HS-27A (cell line): ENCODE measurements at places on chromosomes 2 and 18.

DNA sequence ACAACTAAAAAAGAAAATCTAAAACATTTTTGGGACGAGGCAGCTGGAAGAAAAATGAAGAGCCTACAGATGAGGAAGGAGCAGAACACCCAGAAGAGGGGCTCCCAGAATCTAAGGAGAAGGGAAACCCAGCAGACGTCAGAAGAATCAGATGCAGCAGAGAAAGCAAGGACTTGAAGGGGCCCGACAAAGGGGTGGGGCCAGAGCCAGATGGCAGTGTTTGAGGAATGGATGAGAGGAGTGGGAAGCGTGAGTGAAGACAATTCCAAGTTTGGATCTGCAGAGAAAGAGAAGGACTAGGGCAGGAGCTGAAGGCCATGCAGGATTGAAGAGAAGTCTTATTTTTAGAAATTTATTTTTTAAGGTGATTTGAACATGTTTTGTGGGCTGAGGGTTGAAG is 19.3 kb downstream of the PTMA start:
- DNase-seq, result no peak

DNA sequence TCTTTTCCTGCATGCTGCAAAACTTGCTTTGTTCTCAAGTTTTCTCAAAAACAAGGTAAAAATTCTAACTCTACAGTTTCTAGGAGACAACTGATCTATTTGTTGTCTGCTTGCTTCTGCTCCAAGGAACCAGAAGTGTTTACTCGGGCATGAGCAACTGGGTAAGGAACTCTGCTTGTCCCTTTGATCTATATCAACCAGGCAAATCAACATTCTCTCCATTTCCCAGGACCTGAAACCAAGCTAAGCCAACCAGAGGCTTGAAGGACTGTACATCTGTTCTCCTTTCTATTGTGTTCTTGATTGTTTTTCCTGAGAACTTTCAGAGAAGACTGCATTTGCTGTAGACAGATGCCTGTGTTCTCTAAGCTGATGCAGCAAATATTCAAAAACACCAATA is 335.0 kb upstream of the KCNH7 start:
- no peak for DNase-seq

GRCh38 chr2:222677981-222678380 is 6.5 kb downstream of the MOGAT1 start:
- no peak for DNase-seq

DNA sequence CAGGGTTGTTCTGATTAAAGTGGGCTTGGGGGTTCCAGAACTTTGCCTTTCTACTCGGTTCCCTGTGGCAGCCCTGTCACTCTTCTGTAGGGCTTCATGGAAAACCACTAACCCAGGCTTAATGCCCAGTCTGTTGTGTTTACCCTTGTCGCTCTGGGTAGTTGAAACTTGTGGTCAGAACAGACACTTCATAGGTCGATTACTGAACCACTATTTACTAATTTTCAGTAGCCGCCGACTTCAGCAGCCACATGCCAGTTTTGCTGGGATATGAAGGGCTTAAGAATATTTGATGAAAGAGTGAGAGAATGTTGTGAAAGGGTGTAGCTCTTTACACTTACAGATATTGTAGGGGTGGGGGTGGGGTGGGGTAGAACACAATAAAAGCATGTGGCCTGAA is 362.3 kb downstream of the RND3 start:
- no peak for DNase-seq

- no peak for DNase-seq
Observed at GRCh38 chr18:42255908-42256765, 301.1 kb downstream of the PIK3C3 start.

- DNase-seq, result no peak
Observed at GRCh38 chr2:148876202-148876594, 1.2 kb downstream of the KIF5C start.

DNA sequence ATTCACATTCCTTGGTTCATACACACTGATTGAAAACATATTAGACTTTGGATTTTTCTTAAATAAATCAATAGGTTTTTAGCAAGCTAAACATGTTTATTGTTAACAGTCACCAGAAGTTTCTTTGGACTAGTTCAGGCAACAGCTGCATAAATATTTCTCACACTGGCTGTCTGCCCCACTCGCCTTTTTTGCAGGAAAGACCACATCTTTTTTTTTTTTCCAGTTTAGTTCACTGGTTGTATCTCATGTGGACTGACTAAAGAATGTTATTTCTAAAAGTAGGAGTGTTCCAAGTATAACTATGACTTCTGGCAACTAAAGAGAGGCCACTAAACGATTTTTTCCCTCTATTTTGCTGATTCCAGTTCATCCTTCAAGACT is 31.1 kb downstream of the SLC40A1 start:
- no peak for DNase-seq

DNA sequence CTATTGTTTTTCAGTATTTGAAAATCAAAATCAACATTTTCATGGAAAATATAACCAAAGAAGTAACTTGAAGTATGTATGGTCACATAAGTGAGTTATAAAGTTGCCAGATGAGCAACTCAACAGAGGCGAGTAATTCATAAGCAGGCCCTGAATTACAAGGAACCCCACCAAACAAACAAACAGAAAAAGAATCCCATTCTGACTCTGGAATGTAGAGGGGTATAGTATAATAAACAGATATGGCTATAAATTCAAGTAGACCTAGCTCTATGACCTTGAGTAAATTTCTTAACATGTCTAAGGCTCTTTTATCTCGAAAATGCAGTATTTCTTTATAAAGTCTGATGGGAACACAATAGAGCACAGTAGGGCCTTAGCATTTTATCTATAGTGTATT is 4.7 kb upstream of the CDH2 start:
- no peak for DNase-seq

DNA sequence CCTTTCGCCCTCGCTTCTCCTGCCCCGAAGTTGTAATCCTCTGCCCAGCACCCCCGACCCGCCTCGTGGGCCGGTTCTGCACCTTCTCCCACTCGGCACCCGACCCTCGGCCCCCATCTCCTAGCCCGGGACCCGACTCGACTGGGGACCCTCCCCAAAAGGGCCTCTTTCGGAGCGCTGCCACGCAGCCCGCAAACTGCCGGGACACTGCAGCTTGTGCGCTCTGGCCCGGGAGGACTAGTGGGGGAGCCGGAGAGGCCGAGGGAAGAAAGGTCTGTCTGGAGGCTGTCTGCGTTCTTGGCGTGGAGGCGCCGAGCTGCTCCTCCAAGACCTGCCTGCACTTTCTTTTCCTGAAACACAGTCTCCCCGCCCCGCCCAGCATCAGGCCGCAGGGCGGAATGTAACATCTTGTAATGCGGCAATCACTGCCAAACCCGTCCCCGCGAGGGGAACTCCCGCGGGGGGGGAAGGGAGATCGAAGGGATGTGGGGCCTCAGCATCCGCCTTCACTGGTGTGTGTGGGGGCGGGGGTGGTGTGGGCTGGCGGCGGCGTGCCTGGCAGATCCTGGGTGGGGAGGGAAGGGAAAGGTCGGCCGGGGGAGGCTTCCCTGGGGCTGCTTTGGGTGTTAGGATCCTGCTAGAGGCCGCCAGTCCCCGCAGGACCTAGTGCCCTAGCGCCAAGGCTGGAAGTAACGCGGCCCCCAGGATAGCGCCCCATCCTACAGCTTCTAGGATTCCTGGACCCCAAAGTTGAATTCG is 7.4 kb downstream of the DLX2 start:
- DNase-seq, result no peak

GRCh38 chr2:25043241-25043867 is 1.5 kb downstream of the EFR3B start:
- no peak for DNase-seq

DNA sequence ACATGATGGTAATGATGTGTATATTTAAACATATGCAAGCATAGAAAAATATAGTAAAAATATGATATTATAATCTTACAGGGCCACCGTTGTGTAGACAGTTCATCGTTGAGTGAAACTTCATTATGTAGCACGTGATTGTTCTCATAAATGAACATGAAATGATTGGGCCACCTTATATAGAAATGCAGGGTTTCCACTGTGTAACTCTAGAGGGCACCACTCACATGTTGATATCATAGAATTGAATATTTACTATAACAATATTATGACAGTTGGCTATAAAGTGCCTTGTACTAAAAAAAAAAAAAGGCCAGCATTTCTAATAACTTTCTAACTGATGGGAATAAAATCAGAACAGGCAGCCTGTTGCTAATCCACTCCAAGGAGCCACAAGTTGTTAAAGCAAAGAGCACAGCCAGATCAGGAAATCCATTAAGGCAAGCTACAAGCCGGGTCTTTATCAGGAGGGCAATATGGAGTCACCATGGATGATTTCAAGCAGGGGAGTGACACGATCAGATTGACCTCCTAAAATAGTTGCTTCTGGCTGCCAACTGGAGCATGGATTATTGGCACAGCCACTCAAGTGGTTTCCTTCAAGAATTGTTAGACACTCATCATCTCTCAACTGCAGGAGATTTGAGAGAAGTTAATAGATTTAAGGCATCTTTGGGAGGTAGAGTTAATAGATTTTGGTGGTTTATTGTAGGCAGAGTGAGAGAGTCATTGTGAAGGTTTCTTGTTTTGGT is 16.7 kb downstream of the IL1F10 start:
- DNase-seq, result no peak

- DNase-seq, result peak; percentile 57
Observed at GRCh38 chr2:84904717-84905174, 710 bp upstream of the TMSB10 start.
